ENCODE measurements at places on chromosomes 2 and 18. TPM values are rescaled to one million over a fixed set of nuclear protein-coding genes. Genes with fewer than 3 reads are reported as not detected.

- ATAC-seq = no peak
Observed at GRCh38 chr2:137826373-137827372, 137.6 kb upstream of the HNMT start.

- ATAC-seq = no peak
Observed at GRCh38 chr18:59700535-59700967, 3.3 kb upstream of the CCBE1 start.

DNA sequence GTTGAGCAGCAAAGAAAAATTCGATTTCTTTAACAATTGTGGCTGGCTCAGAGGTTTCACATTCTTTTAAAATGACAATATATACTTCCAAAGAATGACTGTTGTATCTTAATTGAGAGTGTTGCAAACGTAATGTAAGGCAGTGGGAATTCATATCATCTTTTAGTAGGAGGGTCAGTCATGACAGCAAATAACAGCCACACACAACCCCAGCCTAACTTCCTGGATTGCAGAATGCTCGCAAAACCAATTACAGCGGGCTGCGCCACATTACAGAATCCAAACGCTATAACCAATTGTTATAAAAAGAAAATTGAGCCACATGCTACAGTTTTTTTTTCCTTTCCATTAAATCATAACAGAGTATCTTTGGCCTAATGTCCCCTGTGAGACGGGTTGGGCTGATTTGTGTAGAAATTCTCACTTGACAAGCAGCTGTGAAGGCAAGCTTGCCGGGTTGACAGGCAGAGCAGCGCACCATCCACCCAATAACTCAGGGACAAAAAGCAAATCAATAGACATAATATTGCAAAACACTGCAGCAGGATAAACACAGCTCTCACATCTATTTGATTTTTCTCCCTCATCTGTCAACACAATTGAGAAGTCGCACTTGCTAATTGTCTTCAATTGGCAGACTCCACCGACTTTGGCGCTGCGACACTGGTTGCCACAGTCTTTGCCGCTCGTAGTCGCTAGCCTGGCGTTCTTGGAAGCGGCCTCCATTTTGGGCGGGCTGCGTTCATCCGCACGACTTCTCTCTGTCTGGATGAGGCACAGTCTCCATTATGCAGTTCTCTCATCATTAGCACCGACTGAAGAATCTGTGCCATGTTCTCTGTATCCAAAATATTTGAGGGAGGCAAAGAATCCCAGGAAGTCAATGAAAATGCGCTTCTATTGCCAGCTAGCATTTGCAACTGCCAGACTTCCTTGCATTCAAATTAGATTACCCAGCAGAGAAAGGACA, 95.0 kb upstream of the CCDC68 start:
- ATAC-seq = no peak

CRIM1 gene
- total RNA-seq = 150 TPM

EVX2 gene
- not detected for total RNA-seq
